ENCODE measurements at places on chromosomes 11 and 22.

DNA sequence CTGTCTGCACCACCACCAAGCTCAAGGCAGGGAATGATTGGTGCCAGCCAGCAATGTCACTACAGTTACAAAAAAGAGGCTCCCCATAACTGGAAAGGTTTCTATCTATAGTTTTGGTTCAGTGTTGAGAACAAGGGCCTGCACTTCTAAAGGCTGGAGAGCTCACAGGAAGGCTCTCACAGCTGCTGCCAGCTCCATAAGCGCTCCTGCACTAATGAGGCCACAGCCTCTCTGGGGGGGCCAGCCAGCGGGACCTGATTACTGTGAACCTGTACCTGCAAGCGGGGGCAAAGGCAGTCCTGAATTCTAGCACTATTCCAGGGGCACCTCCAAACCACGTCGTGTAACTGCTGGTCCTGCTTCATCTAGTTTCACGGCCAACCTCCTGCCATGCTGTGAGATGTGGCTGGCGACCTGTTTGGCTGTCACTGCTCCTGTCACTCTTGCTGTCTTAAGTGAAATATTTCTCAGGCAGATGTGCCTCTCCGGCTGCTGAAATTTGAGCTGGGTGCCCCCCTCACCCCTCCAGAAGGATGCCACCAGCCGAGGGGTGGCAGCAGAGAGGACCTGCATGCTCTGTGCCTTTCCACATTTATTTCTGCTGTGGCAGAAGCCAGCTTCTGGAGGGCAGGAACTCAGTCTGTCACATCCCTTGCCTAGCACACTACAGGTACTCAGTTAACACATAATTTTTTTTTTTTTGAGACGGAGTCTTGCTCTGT lies 53.3 kb upstream of the ARFGAP3 start:
- DNase-seq, result no peak

DNA sequence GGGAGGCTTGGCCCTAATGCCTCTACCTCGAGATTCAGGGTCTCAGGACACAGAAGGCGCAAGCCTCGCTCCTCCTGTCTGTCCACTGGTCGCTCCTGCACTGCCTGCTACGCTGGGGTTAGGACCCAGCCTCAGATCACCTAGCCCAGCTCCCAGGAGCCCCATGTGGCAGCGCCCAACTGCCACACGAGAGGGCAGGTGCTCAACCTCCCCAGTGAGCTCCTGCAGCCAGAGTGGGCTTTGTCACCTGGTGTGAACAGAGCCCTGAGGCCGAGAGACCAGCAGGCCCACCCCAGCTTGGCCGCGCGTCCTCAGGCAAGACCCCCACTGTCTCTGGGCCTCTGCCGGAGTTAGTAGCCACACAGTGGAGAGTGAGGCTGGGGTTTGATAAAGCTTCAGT lies 21.7 kb upstream of the PPARA start:
- DNase-seq, result no peak

DNA sequence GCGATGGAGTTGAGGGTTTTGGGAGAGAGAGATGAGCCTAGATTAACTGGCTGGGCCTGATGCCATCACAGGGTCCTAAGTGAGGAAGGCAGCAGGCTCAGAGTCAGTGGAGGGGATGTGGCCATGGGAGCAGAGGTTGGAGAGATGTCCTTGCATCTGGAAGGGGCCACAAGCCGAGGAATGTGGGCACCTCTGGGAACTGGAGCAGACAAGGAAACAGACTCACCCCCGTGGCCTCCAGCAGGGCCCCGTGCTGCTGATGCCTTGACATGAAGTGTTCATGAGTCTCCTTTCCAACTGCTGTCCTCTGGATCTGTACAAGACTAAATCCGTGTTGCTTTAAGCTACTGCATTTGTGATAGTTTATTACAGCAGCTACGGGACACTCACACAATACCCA lies 49.2 kb downstream of the SHISAL1 start:
- DNase-seq, result no peak

DNA sequence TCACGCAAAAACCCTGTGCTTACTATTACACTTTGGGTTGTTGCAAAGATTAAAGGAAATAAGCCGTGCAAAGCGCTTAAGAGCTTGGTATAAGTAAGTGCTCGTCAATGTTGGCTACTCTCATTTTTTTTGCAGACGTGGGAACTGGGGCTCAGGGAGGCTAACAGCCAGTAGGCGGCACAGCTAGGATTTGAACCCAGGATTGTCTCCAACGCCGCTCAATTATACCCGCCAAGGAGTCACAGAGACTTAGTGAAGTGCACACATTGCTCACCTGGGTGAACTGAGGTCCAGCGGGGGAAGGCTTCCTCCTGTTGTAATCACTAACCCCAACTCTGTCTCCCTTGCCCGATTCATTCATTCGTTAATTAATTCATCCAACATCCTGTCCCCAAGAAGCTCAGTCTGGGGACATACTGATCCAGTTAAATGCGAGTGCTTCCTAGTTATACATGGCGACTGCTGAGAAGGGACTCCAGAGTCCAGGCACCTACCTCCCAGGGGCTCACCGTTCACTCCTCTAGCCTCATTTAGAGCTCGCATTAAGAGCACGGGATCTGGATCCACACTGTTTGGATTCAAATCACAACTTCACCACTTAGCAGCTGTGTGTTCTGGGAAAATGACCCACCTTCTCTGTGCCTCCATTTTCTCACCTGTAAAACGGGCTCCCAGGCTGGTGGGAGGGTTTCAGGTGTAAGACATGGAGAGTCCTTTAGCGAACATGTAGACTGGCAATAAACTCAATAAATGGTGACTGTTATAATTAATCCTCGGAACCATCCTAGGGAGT lies 838 bp upstream of the MTFP1 start:
- no peak for DNase-seq

GRCh38 chr11:11970556-11970955 lies 37.9 kb downstream of the DKK3 start:
- no peak for DNase-seq

DNA sequence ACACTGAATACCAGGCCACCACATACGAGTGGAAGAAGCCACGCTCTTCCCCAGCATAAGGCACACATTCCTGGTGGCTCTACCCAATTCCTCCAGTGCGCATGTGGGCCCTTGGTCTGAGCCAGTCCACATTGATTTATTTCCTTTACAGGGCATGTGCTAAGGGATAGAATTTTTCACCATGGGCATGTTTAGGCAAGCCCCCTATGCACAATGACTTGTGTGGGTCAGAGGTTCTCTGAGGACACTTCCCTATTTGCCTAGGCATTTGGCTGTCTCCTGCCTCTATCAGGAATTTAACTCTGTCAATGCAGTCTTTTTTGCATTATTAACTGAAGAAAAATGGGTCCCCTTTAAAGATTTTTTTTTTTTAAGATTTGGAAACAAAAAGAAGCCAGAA lies 718.1 kb downstream of the NTM start:
- no peak for DNase-seq

DNA sequence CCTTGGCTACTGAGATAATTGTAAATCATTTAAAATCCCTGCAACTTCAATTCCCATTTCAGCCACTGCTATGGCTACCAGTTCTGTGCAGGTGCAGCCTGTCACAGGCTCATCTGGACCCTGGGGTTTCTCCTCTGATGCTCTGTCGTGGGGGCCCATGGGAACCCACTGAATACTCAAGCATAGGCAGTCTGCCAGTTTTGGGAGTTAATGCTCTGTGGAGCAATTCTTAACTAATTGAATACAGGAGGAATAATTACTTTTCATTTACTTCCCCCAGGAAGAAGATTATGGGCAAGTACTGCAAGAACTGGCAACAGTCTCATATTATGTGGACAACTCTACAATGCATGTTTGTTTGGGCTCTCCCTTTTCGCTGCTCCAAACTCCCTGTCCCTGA lies 25.9 kb downstream of the OR51E2 start:
- no peak for DNase-seq

All from hypothalamus (tissue), 51 donors.